ENCODE measurements at places on chromosomes 5 and 9.

DNA sequence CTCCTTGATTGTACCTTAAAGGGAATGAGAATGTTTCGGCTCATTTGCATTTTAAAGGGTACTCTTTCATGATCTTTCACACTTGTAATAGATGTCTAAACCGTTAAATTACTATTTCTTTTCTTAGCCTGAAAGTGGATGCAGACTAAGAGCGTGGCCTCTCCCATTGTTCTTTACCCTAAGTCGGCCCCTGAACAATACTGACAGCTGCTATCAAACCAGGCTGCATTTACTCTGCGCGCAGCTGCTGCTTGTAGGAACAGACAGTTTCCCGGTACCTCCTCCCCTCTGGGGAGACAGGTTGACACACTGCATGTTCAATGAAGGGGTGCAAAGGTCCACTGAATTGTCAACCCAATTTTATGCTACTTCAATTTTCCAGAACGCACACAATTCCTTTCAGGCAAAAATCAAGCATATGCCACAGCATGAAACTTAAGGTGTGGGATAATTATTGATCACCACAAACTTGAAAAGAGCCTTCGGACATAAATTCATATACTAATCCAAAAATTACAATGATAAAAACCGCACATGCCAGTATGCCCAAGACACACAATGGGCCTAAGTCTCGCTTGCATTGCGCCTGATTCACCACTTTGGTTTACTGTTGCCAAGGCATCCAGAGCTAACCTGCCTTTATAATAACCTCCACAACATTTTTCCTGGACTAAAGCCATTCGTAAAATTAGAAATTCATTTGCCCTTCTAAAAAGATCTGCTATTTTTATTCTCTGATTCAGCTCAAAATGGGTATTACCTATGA lies 39.7 kb downstream of the TLE1 start:
- no peaks in the 10 kb centered on the region for H3K27me3 ChIP-seq
- H3K27ac ChIP-seq: no peak overlapping the region
- no peaks in the 10 kb centered on the region for H3K4me1 ChIP-seq
- H3K36me3 ChIP-seq: no peaks in the 10 kb centered on the region
- no peak for DNase-seq

GRCh38 chr5:177472460-177473442 lies 683 bp downstream of the DBN1 start:
- peaks cover 48% of the 10 kb centered on the region for H3K4me1 ChIP-seq
- peaks cover 5% of the 10 kb centered on the region for H3K27me3 ChIP-seq
- DNase-seq: peak; percentile 80
- peaks cover 25% of the 10 kb centered on the region for H3K36me3 ChIP-seq

DNA sequence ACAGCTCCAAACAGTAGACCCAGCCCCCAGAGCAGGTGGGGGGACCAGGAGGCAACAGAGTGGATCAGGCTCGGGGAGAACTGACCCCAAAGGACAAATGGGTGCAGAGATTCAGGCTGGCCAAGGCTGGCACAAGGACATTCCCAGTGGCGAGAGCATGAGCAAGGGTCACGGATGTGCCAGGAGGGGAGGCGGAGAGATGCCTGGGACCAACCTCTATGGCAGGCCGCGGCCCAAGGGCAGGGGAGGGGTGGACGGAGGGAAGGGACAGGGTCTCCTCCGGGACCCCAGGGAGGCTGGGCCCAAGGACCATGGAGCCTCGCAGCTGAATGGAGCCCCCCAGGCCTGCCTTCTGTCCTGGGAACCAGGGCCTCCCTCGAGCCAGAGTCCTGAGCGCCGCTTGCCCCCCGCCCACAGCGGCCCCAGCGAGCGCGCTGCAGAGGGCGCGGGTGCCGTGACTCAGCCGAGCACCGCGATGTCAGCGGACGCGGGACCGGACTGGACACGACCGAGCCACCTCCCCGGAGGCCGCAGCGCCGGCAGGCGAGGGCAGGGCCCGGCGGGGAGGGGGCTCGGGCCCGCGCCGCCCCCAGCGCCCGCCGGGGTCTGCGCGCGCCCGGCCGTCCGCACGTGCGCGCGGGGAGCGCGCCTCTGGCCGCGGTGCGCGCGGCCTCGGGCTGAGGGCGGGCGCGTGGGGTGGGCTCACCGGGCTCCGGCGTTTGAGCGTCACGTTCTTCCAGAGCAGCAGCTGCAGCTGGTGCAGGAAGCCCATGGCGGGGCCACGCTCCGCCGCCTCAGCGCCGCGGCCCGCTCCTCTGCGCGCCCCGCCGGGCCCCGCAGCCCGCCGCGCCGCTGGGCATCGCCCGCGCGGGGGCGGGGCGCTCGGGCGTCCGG lies at the start of gene ABCA2:
Gene ABCA2, minus strand, starts transcription at position 869 of the 894 bp plus-strand sequence. Its CDS starts 97 bp downstream, at position 772.
- H3K27me3 ChIP-seq: no peaks in the 10 kb centered on the region
- peaks cover 45% of the 10 kb centered on the region for H3K4me1 ChIP-seq
- peak within 1 kb of the TSS; percentile 74 for H3K27ac ChIP-seq
- no peaks in the 10 kb centered on the region for H3K36me3 ChIP-seq
- peak within 1 kb of the TSS; percentile 71 for H3K4me3 ChIP-seq

DNA sequence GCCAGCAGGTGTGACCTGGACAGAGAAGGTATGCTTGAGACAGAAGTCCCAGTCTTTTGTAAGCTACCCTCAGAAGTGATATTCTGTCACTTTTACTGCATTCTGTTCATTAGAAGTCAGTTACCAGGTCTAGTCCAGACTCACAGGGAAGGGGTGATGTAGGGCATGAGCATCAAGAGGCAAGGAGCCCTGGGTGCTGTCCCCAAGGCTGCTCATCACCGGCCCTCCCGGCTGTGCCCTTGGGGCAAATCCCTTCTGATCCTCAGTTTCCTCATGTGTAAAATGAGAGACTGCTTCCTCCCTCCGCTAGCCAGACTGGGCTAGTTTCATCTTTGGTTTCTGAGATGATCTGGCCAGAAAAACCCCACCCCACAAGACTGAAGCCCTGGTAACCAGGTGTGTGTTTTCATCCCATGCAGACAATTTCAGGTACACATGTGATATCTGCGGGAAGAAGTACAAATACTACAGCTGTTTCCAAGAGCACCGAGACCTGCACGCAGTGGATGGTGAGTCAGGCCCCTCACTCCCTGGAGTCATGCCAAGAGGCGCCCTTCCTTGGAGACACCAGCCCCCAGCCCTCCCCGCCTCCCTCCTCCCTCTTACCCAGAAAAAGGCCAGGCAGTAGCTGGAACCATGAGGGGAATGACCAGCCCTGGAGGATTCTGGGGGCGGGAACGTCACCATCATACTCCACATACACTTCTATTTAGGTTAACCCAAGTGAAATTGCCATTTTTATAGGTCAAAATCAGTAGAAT lies 71.0 kb downstream of the AMBP start:
- H3K27ac ChIP-seq: no peak overlapping the region
- peak; percentile 3 for DNase-seq
- H3K4me1 ChIP-seq: no peaks in the 10 kb centered on the region
- H3K27me3 ChIP-seq: no peaks in the 10 kb centered on the region

DNA sequence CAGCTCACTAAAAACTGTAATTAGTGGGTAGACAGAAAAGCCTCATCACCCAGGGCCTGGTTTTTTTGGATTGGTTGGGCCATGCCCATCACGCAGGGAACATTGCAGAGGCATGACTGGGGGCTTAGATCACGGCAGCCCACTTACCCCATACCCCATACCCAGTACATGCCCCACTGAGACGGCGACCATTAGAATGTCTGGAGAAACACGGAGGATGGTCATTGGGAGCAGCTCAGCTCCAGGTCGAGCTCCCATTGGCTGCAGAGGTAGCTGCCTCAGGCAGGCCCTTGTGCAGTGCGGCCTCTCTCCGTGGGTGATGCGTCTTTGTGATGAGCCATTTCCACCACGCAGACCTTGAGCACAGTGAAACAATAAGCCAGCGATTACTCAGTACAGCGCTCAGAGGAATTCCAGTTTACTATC lies 204.0 kb downstream of the GADD45G start:
- H3K27ac ChIP-seq: no peak overlapping the region
- no peaks in the 10 kb centered on the region for H3K36me3 ChIP-seq
- H3K4me1 ChIP-seq: peaks cover 15% of the 10 kb centered on the region
- no peak overlapping the region for H3K4me3 ChIP-seq

GRCh38 chr9:20563917-20564316 lies 58.4 kb downstream of the MLLT3 start:
- no peak overlapping the region for H3K4me3 ChIP-seq
- no peak overlapping the region for H3K27ac ChIP-seq
- DNase-seq: no peak
- no peaks in the 10 kb centered on the region for H3K27me3 ChIP-seq

- peaks cover 4% of the 10 kb centered on the region for H3K4me1 ChIP-seq
- no peak overlapping the region for H3K27ac ChIP-seq
- H3K4me3 ChIP-seq: no peak overlapping the region
- H3K36me3 ChIP-seq: no peaks in the 10 kb centered on the region
Observed at GRCh38 chr9:127358023-127358535, 38.9 kb upstream of the SLC2A8 start.

DNA sequence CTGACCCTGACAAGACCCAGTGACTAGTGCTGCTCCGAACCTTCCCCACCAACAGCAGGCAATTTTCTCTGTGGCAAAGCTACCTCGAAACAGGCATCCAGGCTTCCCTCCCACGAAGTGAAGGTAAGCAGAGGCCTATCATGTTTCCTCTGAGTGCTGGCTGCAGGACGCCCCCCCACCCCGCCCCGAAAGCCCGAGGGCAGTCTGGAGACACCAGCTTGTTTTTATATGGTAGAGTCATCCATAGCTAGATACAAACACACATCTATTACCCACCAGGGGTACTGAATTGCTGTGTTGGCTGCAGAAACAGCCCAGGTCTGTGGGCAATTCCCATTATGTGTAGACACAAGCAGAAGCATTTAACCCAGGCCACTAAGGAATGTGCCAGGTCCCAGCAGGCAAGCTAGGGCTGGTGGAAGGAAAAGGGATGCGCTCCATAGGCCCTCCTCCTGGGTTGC lies 40.4 kb downstream of the LIX1 start:
- peaks cover 12% of the 10 kb centered on the region for H3K27me3 ChIP-seq
- no peak overlapping the region for H3K4me3 ChIP-seq
- no peak overlapping the region for H3K27ac ChIP-seq
- H3K4me1 ChIP-seq: no peaks in the 10 kb centered on the region

GRCh38 chr5:161391016-161391415 lies 155.5 kb downstream of the GABRB2 start:
- H3K4me1 ChIP-seq: no peaks in the 10 kb centered on the region
- H3K4me3 ChIP-seq: no peak overlapping the region
- H3K27me3 ChIP-seq: no peaks in the 10 kb centered on the region
- no peak for DNase-seq
- no peak overlapping the region for H3K27ac ChIP-seq

DNA sequence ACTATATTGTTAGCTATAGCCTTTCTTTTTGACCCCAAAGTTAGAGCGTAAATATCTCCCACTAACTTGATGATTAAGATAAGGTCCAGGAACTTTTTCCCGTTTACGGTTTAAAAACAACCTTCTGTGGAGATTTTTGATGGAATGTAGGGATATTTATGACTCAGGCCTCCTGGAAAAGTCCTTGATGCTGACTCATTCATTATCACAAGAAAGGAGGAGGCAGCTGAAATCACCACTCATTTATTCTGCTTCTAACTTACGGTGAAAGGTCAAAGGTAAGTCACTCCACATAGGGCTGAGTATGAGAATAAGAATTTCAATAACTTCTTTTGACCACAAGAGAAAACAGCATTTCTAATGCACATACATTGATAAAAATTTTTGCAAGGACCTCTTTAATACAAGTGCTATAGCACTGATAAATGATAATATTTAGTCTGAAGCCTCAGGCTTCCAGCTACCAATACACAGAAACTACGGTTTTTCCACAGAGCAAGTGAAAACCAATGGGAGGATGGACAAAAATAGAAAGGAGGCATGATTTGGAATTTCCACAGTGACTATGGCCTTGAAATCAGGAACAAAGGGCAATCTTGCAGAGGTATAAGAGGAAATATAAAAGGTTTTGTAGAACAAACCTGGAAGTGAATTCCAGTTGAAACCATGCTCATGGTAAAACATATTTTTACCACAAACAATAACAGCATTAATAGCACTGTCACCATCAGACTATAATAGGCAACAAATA lies 146.5 kb downstream of the PPP2R2B start:
- no peaks in the 10 kb centered on the region for H3K27me3 ChIP-seq
- H3K4me3 ChIP-seq: no peak overlapping the region
- H3K4me1 ChIP-seq: no peaks in the 10 kb centered on the region
- H3K27ac ChIP-seq: no peak overlapping the region
- peaks cover 9% of the 10 kb centered on the region for H3K36me3 ChIP-seq

GRCh38 chr9:136983167-136983566 lies 374 bp downstream of the LCNL1 start:
- no peak overlapping the region for H3K4me3 ChIP-seq
- H3K4me1 ChIP-seq: no peaks in the 10 kb centered on the region
- no peaks in the 10 kb centered on the region for H3K36me3 ChIP-seq
- H3K27me3 ChIP-seq: peaks cover 36% of the 10 kb centered on the region
- H3K27ac ChIP-seq: no peak overlapping the region
- no peak for DNase-seq

DNA sequence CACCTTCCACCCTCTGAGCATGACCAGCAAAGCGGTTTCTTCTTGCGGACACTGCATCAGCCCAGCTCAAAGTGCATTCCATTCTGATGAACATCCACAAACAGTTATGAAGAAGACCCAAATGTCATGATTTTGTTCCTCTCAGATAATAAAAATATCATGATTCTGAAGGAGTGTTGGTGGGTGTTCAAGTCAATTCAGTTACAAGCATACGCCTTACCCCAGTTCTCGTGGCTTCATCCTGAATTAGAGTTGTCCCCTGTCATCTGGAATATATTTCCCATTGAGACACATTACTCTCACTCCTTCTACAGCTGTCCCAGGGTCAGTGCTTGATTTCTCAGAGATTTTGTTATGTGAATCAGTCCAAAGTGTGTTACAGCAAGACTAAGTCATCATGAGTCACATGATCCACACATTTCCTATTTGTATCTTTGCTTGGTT lies 325.4 kb downstream of the RFX3 start:
- no peak overlapping the region for H3K4me3 ChIP-seq
- H3K27ac ChIP-seq: no peak overlapping the region
- no peak for DNase-seq
- no peaks in the 10 kb centered on the region for H3K4me1 ChIP-seq
- no peaks in the 10 kb centered on the region for H3K36me3 ChIP-seq

DNA sequence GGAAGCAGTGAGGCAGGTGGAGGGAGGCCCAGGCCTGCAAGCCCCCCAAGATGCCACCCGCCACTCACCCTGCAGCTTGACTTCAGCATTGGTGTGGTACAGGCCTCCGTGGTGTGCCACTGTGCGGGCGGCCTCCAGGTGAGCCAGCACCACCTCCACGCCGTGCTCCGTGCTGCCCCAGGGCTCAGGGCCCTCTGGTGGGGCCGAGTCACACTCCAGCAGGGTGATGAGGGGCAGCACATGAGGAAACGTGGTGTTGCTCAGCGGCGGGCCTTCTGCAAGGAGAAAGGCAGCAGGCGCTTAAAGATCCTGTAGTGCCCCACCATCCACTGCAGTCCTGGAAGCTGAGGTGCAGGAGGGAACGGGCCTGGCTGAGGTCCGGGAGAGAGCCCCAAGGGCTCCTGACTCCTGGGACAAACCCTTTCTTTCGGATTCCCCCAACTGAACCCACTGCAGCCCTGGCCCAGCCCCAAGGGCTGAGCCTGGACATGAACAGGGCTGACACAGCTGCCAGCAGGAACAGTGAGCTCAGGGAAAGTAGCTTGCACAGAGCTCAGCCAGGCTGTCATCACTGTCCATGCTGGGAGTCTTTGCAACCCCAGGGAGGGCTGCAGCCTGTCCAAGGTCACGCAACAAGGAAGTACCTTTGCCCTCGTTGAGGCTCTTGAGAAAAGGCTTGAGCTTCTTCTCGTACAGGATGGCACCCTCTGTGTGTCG lies 4.7 kb upstream of the TOR2A start:
- no peak for DNase-seq
- peaks cover 10% of the 10 kb centered on the region for H3K4me1 ChIP-seq
- no peak overlapping the region for H3K4me3 ChIP-seq
- H3K27ac ChIP-seq: no peak overlapping the region
- H3K36me3 ChIP-seq: peaks cover 34% of the 10 kb centered on the region
- H3K27me3 ChIP-seq: no peaks in the 10 kb centered on the region
